ENCODE measurements at places on chromosomes 4 and X.
A peak's percentile ranks its signal among the peaks of the same experiment; 100 is the strongest.

- DNase-seq: peak; percentile 27
These were observed 17.5 kb downstream of the DOK7 start for GRCh38 chr4:3480528-3481112.

- no peak for DNase-seq
These were observed 39.3 kb downstream of the PAGE1 start for GRCh38 chrX:49656533-49656932.

DNA sequence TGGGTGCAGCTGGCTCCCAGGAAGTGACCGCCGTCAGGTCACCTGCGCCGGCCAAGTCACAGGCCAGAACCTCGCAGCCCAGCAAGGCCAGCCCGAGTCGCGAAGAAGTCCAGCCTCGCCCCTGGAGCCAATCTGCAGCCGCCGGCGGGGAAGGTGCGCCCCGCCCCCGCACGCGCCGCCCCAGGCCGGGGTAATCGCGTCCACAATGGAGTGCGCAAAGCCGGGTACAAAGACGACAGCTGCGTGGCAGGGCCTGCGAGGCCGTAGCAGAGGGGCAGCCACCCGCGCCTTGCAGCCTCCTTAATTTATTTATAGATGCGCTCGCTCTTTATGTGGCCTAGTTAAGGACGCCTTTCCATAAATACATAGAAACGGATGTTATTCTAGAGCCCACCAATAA is 139.4 kb upstream of the CPEB2 start:
- DNase-seq: no peak

DNA sequence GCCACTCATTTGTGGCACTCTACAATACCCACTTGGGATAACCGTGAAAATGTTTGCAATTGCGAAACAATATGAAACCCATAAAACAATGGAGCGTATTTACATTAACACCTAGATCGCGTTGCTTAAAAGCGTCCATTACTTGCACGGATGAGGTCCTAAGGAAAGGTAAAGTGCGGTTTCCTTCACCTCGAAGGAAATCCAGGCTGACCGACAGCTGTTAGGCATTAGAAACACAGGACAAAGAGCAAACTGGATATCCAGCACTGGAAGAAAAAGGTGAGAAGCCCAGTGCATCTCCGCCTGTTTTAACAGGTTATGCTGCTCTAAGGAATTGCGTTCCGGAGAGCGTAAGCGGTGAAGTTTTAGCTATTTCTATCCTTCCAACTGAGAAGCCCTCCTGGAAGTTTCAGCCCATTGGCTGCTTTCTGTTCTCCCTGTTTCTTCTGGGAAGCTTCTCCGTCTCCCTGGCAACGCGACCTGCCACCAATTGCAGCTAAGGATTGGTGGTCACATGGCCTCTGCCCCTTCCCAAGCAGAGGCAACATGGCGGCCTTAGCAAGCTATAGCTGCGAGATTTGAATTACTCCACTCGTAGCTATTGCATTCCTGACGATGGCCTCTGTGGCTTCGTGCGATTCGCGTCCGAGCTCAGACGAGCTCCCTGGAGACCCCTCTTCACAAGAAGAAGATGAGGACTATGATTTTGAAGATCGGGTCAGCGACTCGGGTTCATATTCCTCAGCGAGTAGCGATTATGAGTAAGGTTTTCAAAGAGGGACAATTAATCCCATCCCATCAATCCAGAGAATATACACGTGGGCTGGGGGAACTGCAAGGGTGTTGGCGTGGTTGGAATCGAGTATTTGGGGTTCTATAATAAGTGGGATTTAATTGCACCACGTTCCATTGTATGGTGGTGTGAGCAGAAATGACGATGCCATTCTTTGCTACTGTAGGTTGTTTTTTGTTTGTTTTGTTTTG is at the start of gene INTU:
TSS of gene INTU (plus strand) at position 538 of the 984 bp plus-strand sequence. CDS start at position 616, 78 bp downstream.
- DNase-seq: peak; percentile 88

DNA sequence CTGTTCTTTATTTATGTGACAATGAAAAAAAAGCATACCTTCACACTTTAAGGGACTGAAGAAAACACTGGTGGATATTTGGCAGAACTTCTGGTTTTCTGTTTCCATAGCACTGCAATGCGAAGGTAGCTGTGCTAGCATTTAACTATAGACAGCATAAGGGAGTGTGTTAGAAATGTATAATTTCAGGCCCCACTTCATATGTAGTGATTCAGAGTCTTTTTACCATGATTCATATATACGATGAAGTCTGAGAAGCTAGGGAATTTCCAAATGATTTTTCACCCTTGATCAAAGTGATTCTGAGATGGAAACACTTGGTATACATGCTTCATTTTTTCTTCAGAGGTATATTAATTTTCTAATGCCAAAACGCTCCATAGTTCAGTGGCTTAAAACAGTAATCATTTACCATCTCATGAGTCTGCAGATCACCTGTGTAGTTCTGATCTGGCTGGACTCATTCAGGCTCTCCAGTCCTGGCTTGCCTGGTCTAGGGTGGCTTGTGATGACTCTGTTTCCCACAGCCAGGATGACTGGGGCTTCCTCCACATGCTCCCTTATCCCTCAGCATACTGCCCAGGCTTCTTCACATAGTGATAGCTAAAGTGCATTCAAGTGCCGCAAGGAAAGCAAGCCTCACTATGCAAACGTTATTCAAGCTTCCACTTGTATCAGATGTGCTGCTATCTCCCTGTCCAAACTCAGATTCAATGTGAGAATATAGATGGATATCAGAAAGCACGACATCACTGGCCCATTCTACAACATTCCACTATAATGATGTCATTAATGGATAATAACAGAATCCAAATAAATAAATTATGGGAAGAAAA is 790.1 kb downstream of the TECRL start:
- DNase-seq: no peak

Data from NCI-H1105 treated with DMSO at 0.1 percent for 48 hours (cell line).